Stimulated activated CD8-positive, alpha-beta memory T cell treated with anti-CD3 and anti-CD28 coated beads, Interleukin-4, amount 100 ng/mL, for 1 hour (primary cell): ENCODE measurements at places on chromosomes 5 and 9.

DNA sequence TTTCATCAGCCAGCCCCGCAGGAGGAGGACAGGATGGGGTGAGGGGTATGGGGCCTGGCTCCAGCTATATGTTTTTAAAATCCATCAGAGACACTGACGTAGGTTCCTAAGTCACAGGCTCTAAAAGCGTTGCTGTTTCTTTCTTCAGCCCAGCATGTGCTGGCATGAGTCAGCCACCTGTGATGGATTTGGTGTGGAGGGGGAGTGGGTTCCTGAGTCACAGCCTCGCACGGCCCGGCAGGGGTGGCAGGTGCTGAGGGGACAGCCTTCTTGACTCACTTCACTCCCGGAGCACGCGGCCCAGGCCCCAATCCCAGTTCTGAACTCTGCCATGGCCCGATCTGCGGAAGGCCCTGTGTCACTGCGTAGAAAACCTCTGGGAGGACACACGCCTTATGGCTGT lies 38.8 kb upstream of the RPL26L1 start:
- DNase-seq: no peak

- DNase-seq: no peak
These were observed 78.3 kb upstream of the ORM1 start for GRCh38 chr9:114244570-114244969.

GRCh38 chr5:17445185-17445584 lies 52.8 kb upstream of the TAF11L2 start:
- no peak for DNase-seq

GRCh38 chr5:139593716-139594319 lies 32.7 kb downstream of the UBE2D2 start:
- DNase-seq: no peak

DNA sequence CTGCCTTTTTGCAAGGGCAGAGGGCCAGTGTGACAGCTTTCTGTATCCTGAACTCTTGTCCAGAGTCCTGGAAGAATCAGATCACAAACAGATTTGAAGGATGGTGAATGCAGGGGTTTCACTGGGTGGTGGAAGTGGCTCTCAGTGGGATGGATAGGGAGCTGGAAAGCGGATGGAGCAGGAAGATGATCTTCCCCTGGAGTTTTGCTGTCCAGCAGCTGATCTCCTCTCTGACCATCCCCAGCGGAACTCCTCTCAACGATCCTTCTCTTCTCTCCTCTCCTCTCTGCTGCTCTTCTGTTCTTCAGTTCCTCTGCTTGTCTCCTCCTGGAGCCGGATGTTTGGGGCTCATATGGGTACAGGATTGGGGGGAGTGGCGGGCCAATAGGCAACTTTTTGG lies 108.3 kb upstream of the HMHB1 start:
- no peak for DNase-seq
